ENCODE measurements at places on chromosomes 6 and 20.

GRCh38 chr6:110878751-110879522 is 4.4 kb downstream of the AMD1 start:
- peak; percentile 47 for DNase-seq

DNA sequence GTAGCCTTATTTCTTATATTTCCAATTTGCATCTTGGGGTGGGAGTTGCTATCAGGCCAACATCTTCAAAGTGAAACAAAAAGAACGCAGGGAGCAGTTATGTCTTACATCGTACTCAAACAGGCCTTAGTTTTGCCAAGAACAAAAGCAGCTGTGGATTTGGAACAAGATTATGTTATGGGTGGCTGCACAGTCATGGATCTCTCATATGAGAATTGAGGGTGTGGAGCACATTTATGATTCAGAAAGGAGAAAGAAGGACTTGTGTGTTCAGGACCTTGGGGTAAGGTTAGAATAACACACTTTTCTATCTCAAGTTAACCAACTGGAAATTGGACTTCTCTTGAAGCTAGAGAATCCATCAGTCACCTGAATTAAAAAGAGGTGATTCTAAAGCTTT is 259.9 kb downstream of the FOXA2 start:
- no peak for DNase-seq

- DNase-seq, result no peak
Measured at GRCh38 chr6:32839356-32839755, 817 bp upstream of the TAP2 start.

- DNase-seq, result no peak
Measured at GRCh38 chr6:143583542-143584327, 72.2 kb upstream of the FUCA2 start.

DNA sequence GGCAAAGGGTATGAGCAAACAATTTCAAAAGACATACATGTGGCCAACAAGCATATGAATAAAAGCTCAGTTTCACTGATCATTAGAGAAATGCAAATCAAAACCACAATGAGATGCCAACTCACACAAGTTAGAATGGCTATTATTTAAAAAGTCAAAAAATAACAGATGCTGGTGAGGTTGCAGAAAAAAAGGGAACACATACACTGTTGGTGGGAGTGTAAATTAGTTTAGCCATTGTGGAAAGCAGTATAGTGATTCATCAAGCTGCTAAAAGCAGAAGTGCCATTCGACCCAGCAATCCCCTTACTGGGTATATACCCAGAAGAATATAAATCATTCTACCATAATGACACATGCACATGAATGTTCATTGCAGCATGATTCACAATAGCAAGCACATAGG is 6.7 kb upstream of the KHDC1L start:
- peak; percentile 55 for DNase-seq

DNA sequence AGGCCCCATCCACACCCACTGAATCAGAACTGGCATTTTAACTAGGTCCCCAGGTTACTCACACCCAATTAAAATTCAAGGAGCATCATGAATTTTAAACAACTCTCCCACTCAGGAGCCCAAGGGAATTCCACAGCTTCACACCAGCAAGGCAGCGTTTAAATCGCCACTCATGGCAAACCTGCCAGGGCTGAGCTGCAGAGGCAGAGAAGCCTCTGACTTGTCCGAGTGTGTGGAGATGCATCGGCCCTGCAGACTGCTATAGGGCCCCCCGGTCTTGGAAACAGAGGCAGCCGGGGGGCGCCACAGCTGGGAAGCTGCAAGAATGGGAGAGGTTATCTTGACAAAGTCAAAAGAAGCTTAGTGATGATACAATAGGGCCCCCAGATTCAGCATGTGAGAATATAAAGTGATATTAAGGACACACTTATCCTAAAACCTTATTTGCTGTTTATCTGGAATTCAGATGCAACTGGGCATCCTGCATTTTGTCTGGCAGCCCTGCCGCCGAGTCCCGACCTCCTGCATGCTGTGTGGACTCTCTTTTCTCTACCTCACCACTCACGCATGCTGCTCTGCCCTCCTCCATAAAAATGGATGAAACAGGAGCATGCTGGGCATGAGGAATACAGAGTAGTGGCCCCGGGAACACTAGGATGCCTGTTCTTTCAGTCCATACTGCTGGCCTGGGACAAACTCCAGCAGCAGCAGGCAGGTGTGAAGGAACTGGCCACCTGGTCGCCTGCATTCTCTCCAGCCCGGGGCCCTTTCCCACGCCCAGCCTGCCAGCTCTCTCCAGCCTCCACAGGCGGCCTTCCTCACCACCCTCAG is 126.1 kb downstream of the PXDC1 start:
- DNase-seq, result no peak

DNA sequence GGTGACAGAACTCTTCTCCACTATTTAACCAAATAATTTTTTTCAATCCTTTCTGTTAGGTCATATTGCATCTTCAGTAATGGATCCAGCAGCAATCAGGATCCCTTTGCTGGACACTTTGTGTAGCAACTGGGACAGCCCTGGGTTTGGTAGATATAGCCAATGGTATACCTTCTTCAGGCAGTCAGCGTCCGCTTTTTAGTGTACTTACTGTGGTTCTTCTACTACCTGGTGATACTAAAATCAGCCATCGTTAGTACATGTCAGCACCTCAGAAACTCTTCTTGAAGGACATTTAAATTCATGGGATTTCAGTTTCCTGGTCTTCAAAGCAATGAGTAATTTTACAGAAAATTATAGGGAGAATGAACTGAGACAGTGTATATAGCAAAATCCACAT is 93.5 kb downstream of the ADGRG6 start:
- no peak for DNase-seq

DNA sequence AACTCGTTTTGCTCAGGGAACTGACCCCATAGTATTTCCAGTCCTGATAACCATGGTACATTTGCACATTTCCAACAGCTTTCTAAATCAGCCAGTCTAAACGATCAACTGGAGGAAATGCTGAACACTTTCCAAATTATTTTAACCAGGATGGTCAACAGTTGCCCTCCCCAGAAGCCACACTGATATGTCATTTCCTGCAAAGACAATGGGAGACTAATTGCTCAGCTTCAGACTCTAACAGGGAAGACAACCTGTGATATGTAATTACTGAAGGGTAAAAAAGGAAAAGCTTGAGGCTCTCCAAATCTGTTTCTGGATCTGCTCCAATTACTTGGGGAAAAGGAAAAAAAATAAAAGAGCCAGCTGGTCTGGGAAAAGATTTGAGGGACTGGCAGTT is 88.8 kb downstream of the FYN start:
- DNase-seq, result no peak

DNA sequence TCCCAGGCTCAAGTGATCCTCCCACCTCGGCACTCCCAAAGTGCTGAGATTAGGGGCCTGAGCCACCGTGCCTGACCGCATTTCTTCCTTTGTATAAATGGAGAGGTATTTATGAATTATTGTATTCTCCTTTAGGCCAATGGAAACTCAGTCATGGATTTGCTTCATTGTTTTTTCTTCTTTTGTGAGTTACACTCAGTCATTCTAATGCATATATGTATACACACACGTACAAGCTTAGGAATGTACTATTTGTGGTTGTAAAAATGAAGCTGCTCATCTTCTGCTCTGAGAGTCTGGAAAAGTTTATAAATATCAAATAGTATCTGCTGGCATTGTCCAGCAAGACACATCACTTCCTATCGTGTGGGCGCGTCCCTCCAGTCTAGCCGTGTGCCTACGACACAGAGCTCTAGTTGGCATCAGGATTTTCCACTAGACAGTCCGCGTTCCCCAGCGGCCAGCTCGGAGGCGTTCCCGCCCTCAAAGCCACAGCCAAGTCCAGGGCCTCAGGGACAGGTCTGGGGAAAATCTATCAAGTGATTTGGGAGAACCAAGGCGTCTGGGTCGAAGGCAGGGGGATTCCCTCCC is 215.2 kb downstream of the NFATC2 start:
- peak; percentile 14 for DNase-seq

- no peak for DNase-seq
Measured at GRCh38 chr6:84059082-84059481, 25.5 kb downstream of the MRAP2 start.

DNA sequence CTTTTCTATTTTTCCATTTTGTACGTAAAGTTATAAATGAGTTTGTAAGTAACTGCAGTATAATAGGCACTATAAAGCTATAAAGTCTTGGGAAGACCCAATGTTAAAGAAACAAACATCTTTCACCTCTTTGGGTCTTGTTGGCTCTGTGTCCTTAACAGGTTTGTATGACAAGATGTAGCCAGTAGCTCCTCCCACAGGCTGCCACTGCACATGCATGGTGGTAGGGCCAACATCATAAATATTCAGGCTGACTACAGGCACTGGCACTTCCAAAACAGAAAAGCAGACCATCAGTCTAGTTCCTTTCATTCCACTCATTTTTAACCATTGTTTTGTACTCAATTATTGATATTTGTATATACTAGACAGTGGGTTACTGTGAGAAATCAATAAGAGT is 59.9 kb downstream of the COL12A1 start:
- DNase-seq, result no peak

GRCh38 chr6:153150371-153150751 is 19.3 kb upstream of the RGS17 start:
- DNase-seq, result no peak

- DNase-seq, result no peak
Measured at GRCh38 chr20:50838707-50839385, 44.0 kb downstream of the BCAS4 start.

DNA sequence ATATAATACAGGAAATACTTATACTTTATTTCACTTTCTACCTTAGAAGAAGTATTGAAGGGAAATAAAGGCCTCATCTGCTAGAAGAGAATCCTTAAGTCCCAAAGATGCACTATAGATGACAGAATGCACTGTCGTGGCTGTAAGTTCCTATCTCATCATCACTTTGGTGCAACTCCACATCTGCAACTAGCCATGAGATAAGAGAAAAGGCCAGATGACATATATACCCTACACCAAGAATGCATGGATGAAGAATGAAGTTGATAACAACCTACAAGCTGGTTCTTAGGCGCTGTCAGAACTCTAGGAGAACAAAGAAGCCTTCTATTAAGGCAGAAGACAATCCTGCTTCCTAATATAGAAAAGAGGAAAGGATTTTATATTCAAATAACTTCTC is 11.6 kb upstream of the PLN start:
- no peak for DNase-seq

DNA sequence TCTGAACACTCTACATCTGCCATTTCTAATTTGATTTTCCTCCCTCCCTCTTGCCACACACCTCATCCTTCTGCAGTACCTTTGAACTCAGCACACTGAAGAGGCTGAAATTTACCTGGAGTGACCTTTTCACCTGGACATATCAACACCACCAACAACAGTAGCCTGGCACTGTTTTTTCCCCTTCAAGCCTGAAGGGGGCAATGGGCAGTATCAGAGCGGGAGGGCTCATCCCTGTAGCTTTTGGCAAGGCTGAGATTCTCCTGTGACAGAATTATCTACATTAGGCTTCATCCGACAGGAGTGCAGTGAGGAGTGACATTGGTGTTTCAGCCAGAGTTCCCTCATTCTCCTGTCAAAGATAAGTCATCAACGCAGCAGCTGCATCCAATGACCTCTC is 312.8 kb upstream of the SPTLC3 start:
- DNase-seq, result no peak

DNA sequence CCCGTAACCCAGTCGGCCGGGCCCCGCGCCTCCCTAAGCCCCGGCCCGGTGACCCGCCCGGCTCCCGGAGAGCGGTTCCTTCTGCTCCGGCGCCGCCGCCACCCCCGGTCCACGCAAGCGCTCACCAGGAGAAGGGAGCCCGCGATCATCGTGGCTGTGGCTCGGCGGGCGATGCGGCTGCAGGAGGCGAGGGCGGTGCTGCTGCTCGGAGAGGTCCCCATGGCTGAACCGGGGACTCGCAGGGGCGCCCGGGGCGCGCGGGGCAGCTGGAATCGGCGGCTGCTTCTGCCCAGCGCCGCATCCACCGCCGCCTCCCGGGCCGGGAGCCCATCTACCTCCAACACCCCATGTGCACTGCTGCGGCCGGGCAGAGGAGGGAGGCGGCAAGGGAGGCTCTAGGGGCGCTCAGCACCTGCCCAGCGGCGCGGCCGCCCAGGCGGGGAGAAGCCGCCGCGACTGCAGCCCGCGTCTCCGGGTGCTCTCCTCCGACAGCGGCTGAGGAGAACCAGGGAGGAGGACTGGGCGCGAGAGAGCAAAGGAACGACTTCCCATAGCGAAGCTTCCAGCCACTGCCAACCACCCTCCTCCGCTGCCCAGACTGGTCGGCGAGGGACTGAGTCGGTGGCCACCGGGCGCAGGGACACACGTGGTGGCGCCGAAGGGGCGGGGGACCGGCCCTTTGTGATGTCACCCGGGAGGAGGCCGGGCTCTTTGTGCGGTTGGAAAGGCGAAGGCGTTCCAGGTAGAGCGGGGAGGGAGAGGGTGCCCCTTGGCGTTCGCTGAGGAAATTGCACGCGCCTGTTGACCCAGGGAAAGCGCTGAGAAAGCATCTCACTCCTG is at the start of gene TNFRSF21:
TNFRSF21 (minus strand) TSS at position 615 of the 840 bp plus-strand sequence; CDS start at position 221, 394 bp downstream.
- DNase-seq, result peak; percentile 94

GRCh38 chr20:15673206-15673605 is 900.0 kb downstream of the KIF16B start:
- DNase-seq, result no peak

- no peak for DNase-seq
Measured at GRCh38 chr6:151108548-151108947, 131.2 kb upstream of the AKAP12 start.

GRCh38 chr6:5567352-5567751 is 306.0 kb downstream of the FARS2 start:
- DNase-seq, result no peak

DNA sequence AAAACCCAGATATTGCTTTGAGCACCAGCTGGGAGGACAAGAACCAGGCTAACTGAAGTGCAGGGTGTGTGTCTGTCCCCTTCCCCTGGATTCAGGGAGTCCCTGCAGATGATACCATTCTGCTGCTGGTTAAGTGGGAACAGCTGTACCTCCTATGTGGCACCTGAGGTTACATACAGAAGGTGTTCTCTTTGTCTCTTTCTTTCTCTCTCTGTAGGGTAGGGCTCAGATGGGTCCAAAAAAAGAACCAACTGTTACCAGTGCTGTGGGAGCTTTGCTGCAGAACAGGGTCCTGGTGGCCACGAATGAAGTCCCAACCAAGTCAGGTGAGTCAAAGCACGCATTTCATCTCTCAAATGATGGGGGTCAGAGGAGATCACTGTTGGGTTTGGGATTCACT is 38.6 kb downstream of the ZC2HC1B start:
- no peak for DNase-seq

DNA sequence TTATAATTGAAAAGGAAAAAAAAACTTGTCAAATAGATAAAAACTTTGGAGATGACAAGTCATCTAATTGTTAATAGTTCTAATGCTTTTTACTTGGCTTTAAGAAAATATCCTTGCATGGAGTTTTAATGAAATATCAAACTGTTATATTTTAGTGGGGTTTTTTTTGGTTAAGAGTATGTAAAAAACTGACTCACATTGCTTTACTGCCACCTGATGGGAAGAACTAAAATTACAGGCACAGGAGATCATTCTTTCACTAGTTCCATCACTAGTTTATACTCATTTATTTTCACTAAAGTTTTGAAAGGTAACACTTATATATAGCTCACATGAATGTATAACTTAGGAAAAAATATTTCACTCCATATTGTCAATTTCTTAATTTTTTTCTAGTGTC is 309.1 kb downstream of the LMBRD1 start:
- no peak for DNase-seq

- no peak for DNase-seq
Measured at GRCh38 chr6:129073691-129074395, 190.9 kb downstream of the LAMA2 start.

- no peak for DNase-seq
Measured at GRCh38 chr20:31913431-31914157, 38.3 kb downstream of the PDRG1 start.
